ENCODE measurements at places on chromosomes 7 and 10.

DNA sequence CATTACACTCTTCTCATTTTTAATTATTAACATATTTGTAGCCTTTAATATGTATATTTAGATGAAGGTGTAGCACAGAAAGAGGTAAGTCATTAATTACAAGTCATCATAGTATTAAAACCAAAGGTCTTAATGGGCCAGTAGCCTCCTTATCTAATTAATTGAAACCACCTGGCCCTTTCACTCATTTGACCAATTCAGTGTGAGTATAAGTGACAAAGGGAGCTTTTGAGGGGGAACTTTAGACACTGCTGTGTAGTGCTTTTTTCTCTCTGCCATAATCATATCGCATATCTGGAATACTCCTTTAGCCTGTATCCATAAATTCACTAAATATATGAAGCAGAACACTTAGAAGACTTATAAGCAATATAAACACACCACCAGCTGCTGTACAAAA, 562.9 kb upstream of the POT1 start:
- no peak for DNase-seq

- no peak for DNase-seq
These were observed 185.7 kb downstream of the XPNPEP1 start for GRCh38 chr10:109737626-109738025.

DNA sequence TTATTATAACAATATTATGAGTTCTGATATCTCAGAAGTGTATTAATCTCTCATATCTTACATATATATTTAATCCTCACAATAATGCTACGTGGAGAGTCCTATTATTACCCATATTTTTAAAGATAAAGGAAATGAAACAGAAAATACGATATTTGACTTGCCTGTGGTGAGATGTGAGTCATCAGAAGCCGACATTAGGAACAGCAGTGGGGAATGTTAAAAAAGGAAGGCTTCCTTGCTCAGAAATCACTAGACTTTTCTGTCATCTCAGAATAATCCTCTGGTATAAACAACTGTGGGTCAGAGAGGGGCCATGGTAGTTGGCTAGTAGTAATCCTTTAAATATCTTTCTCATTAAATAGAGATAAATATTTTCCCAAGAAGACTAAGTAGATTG, 402.3 kb upstream of the PCDH15 start:
- no peak for DNase-seq

DNA sequence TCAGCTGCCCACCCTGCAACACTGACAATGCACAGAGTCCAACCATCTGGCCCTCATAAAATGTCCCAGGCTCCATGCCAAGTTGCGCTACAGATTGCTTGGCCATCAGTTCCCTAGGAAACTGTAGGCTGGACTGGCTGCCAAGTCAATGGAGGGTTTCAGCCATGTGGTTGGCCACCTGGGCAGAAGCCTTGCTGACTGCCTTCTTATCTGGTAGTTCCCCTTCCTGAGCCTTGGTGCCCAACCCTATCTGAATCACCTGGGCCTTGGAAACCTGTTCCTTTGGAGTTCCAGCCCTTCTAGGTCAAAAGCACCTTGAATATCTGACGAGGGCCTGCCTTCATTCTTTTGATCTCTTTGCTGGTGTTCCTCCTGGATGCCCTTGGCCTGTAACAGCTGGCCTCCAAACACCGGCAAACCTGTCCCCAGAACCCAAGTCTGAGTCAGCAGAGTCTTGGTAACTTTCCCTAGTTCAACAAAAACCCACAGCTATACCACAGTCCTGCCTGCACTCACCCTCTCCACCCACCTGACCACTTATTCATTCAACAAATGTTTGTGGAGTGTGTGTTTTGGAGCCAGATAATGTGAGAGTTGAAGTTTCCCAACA, 37.4 kb upstream of the KDM7A start:
- DNase-seq: no peak

- DNase-seq: no peak
These were observed 2.0 kb upstream of the HMX3 start for GRCh38 chr10:123133541-123134342.

DNA sequence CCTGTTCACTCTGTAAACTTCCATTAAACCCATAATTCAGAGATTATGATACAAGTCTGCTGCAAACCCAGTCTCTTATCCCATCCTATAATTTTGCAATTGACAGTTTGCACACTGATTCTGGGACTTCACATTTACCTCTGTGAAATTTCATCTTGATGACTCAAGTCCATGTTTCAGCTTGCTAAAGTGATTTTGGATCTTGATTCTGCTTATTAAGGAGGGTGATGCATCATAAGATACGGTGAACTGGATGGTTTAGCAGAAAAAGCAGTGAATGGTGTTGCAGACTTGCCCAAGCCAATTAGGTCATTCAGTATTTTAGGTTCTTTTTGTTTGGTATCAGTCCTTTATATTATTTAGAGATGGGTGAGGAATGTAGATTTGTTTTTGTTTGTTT, 125.5 kb upstream of the PODXL start:
- DNase-seq: no peak

- no peak for DNase-seq
These were observed 29.1 kb downstream of the EPC1 start for GRCh38 chr10:32317795-32318357.

DNA sequence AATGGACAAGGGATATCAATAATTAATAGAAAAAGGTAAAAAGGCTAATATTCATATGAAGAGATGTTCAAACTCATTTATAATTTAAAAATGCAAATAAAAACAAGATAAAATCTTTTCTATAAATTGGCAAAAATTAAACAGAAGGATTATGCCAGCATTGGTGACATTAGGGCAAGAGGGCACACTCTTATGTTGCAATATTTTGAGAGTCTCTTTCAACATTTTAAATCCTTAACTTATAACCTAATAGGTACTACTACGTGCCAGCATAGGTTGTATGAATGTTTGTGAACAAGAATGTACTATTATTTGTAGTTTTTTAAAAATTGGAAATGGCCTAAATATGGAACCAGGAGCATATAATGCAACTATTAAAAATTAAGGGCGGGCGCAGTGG, 24.8 kb upstream of the PNLIPRP3 start:
- no peak for DNase-seq

- DNase-seq: no peak
These were observed 60.4 kb downstream of the NEURL1 start for GRCh38 chr10:103553743-103554487.

- DNase-seq: no peak
These were observed 52.5 kb upstream of the LEP start for GRCh38 chr7:128188396-128189230.

- no peak for DNase-seq
These were observed 14.8 kb downstream of the YKT6 start for GRCh38 chr7:44215531-44215930.

All from HEK293T (cell line).